Stimulated activated CD4-positive, alpha-beta T cell treated with anti-CD3 and anti-CD28 coated beads, TNF-alpha, amount 100 ng/mL, for 48 hours (primary cell): ENCODE measurements at places on chromosomes 6 and 20.

GRCh38 chr6:137878486-137879285 lies 11.6 kb downstream of the TNFAIP3 start:
- DNase-seq, result no peak

GRCh38 chr20:23083553-23084220 lies 2.4 kb downstream of the CD93 start:
- no peak for DNase-seq

- no peak for DNase-seq
Observed at GRCh38 chr6:45827952-45828530, 187.6 kb downstream of the CLIC5 start.

DNA sequence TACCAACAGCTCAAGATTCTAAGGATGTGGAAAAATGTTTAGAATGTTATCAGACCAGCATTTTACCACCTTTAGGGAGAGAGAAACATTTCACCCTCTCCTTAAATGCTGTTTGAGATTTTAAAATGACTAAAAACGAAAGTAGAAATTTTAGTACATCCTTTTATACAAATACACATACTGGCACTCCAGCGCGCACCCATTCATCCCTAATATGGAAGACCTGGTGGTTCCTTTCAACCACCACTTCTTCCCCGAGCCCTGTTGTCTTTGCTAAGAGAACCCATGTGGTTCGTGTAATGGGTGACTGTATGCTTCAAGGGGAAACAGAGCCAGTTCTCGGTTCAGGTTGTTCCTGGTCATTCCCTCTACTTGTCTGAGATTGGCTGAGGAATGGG lies 21.3 kb downstream of the SPATA2 start:
- peak; percentile 27 for DNase-seq

DNA sequence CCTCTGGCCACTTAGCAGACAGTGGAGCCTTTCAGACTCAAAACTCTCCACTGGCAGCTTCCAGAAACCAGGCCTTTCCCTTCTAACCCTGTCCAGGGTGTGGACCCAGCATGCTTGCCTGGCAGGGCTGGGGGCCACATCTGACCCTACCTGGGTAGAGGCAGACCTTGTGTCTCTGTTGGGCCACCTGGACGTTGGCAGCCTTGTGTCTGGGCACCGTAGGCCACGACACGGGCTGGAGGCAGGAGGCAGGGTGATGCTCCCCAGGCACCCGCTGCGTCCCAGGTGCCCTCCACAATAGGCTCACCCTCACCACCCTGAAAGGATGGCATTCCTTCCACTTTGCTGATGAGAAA lies 67.6 kb downstream of the NOL4L start:
- no peak for DNase-seq

DNA sequence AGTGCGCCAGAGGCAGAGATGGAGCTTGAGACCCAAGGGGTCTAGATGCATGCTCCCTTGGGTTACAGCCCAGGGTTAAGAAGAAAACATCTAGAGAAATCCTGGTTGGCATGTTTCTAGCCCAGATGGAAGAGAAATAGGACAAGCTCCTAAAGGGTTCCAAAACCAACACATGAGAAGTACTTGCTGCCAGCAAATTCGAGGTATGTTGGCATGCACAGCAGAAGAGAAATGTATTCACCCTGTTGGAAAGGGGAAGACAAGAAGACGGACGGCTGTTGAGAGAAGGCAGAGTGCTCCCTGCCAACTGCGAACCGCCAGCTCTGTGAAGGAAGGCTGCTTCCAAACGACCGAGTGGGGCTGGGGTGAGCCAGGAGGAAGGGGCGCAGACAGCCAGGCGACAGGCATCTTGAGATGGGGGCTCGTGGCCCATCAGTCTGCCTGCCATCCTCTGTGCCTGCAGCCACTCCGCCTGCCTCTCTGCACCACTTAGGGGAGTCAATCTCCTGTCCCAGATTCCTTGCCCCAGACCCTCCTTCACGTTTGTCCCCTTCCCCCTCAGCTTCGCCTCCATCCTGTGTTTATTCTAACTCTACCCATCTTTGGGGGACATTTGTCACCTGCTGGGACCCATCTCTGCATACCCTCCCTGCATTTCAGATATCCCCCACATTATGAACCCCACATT lies 249.2 kb downstream of the CDC5L start:
- no peak for DNase-seq

GRCh38 chr6:170417881-170418280 lies 111.3 kb downstream of the FAM120B start:
- no peak for DNase-seq

DNA sequence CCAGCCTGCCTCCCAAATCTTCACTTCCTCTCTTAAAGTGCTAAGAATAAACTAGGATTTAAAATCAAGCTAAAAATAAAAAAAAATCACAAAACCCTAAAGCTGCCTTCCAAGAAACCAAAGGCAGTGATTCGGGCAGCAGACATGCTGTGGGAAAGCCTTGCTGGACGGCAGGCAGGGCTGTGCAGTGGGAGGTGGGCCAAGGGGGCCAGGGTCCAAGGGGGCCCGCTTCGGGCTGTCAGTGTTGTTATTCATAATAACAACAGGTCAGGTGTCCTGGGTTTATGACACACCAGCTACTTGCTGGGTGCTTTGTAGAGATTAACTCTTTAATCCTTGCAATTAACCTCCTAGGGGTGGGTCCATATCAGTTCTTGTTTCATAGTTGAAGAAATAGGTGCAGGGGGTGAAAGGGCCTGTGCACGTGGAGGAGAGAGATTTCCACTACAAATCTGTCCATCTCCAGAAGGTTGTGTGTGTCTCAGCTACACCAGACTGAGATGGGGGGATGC lies 40.4 kb downstream of the CD40 start:
- no peak for DNase-seq

GRCh38 chr6:105836379-105836778 lies 249.8 kb upstream of the PRDM1 start:
- no peak for DNase-seq

GRCh38 chr6:43228951-43229802 lies at the start of gene DNPH1:
Gene DNPH1, minus strand, starts transcription at chr6:43229481. Its CDS starts 25 bp downstream, at chr6:43229456.
- peak; percentile 67 for DNase-seq
